ENCODE measurements at places on chromosomes 2 and 18. TPM values are rescaled to one million over a fixed set of nuclear protein-coding genes. Genes with fewer than 3 reads are reported as not detected.

The SPHKAP gene
- total RNA-seq: 1.2 TPM

The LOXHD1 gene
- not detected for total RNA-seq

The GCG gene
- not detected for total RNA-seq

The VSNL1 gene
- total RNA-seq: 0.77 TPM

The LRATD1 gene
- 3.5 TPM for total RNA-seq

The OSGEPL1 gene
- 18.6 TPM for total RNA-seq

The TCF7L1 gene
- 2.3 TPM for total RNA-seq

The C2orf78 gene
- total RNA-seq: not detected

The TRIM43B gene
- not detected for total RNA-seq
